ENCODE measurements at places on chromosomes 7 and 10.

DNA sequence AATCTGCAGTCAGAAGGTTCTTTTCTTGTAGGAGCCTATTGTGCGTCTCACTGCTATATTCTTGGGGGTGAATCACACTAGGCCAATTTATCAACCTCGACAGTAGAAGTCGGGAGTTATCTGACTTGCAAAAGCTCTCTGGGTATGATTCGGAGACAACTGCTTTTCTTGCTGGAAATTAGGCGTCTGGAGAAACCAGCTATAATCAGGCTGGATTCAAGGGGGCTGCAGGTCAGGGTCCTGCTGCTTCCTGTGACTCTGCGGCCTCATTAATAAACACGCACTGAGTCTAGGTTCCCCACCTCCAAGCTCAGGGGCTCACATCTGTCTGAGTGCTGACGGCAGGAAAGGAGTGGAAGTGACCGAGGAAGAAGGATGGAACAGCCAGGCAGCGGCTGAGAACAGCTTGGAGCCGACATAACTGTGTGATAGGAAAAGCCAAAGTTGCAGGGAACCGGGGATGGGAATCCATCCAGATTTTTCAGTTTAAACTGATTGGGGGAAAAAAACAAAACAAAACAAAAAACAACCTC, 184.6 kb downstream of the FANK1 start:
- no peak for DNase-seq

DNA sequence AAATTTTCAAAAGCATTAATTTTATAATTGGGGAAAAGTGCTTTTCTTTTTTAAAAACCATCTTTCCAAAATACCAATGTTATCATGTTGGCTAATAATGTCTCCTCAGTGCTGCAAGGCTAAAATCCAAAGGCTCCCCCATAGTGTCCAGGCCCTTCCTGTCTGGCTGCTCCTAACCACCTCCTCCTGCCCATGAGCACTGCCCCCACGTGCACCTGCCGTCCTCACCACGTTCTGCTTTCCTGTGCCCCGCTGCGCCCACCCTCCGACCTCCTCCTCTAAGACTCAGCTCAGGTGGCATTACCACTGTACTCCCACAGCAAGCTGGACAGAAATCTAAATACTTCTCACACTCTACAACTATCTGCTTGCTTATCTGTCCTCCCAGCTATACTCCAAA, 17.7 kb downstream of the PAXIP1 start:
- DNase-seq = no peak

- no peak for DNase-seq
Observed at GRCh38 chr10:124164264-124164663, 70.9 kb upstream of the CHST15 start.

- no peak for DNase-seq
Observed at GRCh38 chr10:128664729-128665128, 538.5 kb upstream of the MKI67 start.

DNA sequence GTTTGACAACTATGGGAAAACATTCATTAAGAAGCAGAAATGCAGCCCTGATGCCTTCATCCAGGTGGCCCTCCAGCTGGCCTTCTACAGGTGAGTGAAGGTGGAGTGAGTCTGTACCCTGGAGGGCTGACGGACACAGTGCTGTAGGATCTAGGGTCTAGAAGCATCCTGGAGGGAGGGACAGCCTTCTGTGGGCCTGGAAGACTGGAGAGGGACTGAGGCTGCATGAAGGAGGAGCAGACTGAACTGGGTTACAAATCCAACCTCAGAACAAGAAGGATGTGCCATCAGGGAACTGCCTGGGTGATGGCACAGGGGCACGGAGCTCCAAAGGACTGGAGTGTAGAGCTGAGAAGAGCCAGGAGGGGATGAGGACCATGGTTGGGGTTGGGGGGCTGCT, 27.5 kb upstream of the C10orf53 start:
- DNase-seq = no peak

GRCh38 chr10:90087197-90088023, 386.0 kb downstream of the KIF20B start:
- DNase-seq = no peak

GRCh38 chr10:42953684-42954674, 122.9 kb upstream of the RET start:
- DNase-seq = no peak

DNA sequence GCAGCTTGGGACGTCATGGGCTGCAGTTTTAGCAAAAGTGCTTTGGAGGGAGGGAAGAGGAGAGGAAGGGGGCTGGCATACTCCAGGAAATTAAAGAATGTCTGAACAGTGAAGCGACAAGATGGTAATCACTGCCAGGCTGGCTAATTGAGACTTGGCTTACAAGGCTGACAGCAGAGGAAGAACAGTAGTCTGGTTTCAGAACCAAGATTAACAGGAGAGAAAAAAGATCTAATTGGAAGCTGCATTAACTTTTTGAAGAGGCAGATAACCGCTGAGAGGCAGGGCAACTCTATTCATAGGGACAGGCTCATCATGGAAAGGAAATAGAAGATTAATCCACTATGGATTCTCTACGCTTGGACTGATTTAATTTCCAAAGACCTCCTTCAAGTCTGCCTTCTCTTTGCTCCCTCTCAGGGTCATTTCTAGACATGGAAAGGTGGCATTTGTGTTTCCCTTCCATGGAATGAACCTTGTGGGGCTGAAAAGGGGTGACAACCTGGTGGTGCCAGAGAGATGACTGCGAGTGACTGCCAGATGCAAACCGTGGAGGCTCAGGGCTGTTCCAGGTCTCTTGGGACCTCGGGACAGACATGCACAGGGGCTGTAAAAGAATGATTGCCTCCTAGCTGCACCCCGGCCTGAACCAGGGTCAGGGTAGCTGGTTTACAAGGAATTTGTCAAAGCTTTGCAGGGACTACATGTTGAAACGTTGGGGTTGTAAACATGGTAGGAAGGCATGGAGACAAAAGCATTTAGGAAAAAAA, 210.2 kb upstream of the NPY start:
- DNase-seq = no peak

DNA sequence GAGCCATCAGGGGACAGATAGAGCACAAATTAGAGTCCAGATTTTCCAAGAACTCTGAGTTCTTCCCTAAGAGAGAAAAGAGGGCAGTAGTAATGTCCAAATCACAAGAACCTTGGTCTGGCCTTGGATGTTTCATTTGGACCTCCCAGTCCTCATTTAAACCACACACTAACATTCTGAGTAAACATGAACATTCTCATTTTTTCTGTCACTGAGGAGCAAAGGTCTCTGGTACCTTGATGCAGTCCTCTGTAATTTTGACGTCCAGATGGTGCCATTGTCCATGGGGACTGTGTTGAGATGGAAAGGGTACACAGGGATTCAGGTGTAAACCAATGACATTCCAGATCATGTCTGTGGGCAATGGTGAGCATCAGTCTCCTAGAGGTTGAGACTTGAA, 225.4 kb upstream of the PHYHIPL start:
- no peak for DNase-seq

GRCh38 chr7:70571961-70572360, 560.0 kb upstream of the GALNT17 start:
- DNase-seq = no peak

DNA sequence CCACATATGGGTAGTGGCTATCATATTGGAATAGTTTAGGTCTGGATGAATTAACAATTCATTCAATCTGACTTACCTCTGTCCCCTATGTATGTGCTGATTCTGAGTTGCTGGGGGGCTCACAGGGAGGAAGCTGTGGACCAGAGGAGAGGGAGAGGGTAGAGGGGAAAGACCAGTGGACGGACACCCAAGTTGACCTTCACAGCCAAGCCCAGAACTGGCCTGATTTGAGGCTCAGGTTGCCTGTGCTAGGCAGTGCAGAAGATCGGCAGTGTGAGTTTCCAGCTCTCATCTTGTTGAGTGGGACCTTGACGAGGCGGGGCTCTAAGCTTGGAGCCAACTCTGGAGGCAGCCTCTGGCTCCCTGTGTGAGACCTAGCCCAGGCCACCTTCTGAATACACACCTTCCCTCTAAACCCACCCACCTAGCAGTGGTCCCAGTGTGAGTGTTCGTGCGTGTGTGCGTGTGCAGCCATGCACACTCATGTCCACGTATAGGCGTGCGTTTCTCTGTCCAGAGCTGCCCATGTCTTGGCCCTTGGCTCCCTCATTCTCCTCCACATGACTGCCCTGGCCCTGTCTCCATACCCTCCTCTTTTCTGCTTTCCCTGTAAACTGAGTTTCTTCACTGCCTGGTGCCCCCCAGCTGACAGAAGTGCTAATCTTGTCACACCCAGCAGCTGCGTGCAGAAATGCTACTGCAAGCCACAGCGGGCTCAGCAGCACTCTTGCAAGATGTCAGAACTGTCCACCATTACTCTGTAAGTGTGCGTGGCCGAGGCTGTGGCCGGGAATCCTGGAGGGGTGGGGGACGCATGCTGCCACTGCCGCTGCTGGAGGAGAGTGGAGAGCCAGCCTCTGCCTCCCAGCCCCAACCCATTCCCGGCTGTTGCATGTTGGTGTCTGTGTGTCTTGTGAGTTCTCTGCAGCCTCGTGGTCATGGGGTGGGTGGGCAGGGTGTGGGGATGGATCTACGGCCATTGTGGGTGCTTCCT, 47.6 kb downstream of the ADCYAP1R1 start:
- no peak for DNase-seq

GRCh38 chr7:500521-501420, 18.9 kb downstream of the PDGFA start:
- DNase-seq = no peak

- DNase-seq = no peak
Observed at GRCh38 chr10:102208311-102209035, 17.6 kb upstream of the ELOVL3 start.

GRCh38 chr10:121609426-121610380, 11.5 kb upstream of the FGFR2 start:
- no peak for DNase-seq

DNA sequence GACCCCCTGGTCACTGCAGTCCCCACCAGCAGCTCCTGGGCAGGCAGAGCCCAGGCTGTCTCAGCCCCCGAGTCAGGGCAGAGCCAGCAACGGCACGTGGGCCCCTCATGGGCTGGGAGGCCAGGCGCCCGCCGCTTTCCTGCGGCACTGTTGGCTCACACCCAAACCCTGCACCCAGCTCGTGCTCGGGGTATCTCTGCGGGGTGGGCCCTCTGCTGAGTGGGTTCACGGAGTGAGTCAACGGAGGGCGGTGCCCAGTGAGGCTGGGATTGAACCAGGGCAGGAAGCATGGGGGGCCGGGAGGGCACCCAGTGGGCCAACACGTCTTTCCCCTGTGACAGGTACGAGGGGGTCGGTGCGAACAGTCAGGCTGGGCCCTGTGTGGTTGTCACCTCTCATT, 28.9 kb downstream of the ADAP1 start:
- no peak for DNase-seq

DNA sequence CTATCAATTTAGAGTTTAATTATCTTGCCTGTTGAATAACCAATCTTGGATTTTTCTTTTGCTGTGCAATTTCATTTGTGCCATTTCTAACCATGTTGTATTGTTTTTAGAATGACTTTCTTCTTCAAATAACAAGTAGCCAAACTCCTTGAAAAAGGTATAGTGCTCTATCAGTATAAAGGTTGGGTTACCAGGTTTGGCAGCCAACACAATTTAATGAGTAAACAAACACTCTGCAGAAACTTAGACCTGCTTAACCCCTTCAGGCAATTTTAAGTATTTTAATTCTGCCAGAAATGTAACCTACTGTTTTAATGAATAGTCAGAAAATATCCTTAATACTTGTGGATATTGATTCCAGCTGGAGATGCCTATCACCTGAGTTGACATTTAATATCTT, 299.8 kb downstream of the ARL4A start:
- no peak for DNase-seq

GRCh38 chr7:30313793-30314192, 29.4 kb downstream of the ZNRF2 start:
- DNase-seq = no peak

- no peak for DNase-seq
Observed at GRCh38 chr7:151581741-151582140, 62.0 kb upstream of the RHEB start.

GRCh38 chr7:138196971-138197896, 121.0 kb downstream of the AKR1D1 start:
- no peak for DNase-seq

DNA sequence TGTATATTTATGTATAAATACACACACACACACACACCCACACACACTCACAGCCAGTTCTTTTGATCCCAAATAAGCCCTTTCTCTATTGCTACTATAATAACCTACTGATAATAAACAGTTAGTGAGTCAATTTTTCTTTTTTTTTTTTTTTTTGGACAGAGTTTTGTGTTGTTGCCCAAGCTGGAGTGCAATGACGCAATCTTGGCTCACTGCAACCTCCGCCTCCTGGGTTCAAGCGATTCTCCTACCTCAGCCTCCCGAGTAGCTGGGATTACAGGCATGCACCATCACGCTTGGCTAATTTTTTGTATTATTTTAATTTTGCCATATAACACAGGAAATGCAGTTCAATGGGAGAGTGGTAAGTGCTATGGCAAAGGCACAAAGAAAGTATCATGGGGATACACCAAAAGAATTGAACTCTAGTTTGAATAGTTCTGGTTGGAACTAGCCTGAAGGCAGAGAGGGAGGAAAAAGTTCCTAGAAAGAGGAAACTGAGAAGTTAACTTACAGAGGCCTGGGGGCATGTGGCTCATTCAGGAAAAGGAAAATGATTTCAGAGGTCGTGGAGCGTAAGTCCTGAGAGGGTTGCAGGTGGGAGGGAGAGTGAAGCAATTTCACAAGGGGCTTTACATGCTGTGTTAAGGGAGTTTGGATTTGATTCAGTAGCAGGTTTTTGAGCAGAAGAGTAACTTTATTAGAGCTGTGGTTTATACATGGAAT, 44.4 kb upstream of the JCAD start:
- no peak for DNase-seq

DNA sequence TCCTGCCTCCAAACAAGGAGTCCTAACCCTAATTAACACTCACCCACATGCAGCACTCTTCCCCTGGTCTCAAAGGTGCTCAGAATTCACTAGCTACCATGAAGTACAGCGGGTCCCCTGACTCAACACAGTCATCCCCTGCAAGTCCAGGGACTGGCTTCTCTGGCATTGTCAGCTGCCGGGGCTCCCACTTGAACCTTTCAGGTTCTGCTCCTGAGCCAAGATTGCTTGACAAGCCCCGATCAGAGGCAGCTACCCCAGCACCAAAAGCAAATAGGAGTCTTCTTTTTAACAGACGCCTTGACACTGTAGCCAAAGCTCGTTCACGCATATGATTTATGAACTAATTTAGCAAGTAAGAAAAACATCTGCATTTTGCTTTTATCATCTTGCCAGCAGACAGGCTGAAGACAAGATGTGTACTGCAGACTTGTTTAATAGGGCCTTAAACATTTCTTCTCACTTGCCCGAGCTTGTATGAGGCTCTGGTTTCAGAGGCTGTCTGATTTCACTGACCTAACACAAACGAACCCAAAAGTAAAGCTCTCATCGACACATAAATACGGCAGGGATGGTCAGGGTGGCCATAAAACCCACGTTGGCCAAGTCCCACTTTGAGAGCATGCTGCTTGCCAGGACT, 67.6 kb upstream of the ADAM12 start:
- no peak for DNase-seq

GRCh38 chr10:43427166-43427825, 9.6 kb upstream of the ZNF487 start:
- peak; percentile 46 for DNase-seq

DNA sequence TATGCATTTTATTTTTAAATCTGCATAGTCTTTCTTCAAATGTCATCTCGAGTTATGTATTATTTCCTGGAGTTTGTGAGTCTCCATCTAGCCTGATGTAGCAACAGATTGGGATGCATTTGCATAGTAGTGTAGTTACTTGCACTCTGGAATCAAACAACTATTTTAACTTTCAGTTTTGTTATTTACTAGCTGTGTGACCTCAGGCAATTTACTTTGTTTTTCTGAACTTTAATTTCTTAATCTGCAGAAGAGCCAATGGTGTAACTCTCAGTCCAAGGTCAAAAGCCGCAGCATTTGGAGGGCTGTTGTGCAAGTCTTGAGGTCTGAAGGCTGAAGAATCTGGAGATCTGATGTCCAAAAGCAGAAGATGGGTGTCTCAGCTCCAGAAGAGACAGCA, 175.8 kb upstream of the SORCS1 start:
- DNase-seq = no peak

All from activated CD4-positive, alpha-beta T cell treated with anti-CD3 and anti-CD28 coated beads for 4 hours (primary cell).